ENCODE measurements at places on chromosomes 12 and 14.

GRCh38 chr14:24183014-24183481 lies 5.6 kb downstream of the IPO4 start:
- DNase-seq: no peak

- no peak for DNase-seq
These were observed 54.3 kb upstream of the PYGL start for GRCh38 chr14:50998612-50999011.

DNA sequence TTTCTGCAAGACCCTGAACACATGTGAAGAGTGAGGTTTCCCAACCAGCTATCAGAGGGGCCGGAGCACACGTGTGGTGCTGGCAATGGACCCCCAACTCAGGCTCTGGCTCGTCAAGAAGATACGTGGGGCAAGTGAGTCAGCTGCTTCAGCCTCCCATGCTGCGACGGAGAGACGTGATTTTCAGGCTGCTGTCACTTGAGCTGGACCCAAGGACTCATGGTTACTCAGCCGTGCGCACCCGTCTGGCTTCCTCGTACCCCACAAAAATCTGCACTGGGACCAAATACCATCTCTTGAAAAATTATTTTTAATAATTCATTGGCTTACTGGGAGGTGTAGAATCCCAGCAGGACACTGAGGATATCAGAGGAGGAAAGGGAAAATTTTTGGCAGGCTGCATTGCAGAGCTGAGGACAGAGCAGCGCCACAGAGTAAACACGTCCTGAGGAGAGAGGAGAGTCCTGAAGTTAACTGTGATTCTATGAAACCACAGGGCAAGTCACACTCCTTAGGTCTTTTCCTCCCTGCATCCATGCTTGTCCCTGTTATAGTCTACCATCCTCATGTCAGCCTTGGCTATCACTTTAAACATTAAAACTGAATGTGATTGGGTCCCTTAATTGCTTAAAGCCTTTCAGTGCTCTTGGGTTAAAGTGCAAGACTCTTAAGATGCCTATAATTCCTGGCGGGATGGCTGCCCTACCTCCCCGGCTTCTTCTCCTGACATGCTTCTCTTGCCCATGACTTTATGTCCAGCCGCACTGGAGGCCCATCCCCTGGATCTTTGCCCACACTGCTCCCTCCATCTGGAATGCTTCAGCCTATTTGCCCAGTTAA lies 95.3 kb upstream of the SLC35F4 start:
- no peak for DNase-seq

- no peak for DNase-seq
These were observed 148.8 kb upstream of the OTX2 start for GRCh38 chr14:56959121-56959520.

GRCh38 chr12:122834104-122834920 lies 945 bp upstream of the HIP1R start:
- peak; percentile 36 for DNase-seq

DNA sequence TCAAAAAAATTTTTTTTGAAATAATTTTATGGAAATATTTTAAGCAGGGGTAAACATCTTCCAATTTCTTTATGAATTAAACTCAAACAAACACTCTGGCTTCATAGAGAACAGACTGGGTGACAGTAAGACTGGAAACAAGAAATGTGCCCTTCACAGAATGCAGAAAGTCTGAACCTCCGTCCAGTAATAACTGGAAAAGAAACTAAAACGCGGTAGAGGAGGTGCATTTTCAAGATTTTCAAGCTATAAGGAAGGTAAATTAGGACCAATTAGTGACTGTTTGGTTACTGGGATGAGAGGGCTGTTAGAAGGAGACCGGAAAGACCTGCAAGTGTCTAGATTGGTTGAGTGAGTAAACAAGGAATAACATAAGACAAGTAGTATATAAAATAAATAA lies 245.7 kb downstream of the CEP128 start:
- no peak for DNase-seq

- no peak for DNase-seq
These were observed 52.0 kb downstream of the TMEM132C start for GRCh38 chr12:128318946-128319345.

DNA sequence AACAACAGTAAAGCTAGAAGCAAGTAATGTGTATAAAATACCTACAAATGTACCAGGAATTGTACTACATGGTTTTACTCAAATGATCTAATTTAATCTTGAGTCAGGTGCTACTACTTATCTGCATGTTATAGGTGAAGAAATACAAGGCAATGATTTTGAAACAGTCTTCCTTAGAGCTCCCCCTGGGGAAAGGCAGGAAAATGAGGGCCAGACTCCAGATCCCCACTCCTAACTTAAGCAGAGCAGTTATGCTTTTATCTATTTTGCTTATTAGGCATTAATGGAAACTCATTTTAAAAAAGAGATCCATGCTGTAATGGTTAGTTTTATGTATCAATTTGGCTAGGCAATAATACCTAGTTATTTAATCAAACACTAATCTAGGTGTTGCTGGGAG lies 109.3 kb upstream of the CPSF6 start:
- DNase-seq: peak; percentile 9

- no peak for DNase-seq
These were observed 51.3 kb downstream of the SSPN start for GRCh38 chr12:26246483-26247164.

- DNase-seq: peak; percentile 9
These were observed 379.8 kb downstream of the VRK1 start for GRCh38 chr14:97177016-97177415.

- no peak for DNase-seq
These were observed 83.3 kb downstream of the B4GALNT3 start for GRCh38 chr12:543114-543451.

- DNase-seq: no peak
These were observed 484.7 kb downstream of the LRIG3 start for GRCh38 chr12:58435647-58436046.

- DNase-seq: peak; percentile 80
These were observed 5.3 kb upstream of the ACACB start for GRCh38 chr12:109110988-109111495.

GRCh38 chr14:28830115-28830534 lies 63.5 kb downstream of the FOXG1 start:
- DNase-seq: no peak

DNA sequence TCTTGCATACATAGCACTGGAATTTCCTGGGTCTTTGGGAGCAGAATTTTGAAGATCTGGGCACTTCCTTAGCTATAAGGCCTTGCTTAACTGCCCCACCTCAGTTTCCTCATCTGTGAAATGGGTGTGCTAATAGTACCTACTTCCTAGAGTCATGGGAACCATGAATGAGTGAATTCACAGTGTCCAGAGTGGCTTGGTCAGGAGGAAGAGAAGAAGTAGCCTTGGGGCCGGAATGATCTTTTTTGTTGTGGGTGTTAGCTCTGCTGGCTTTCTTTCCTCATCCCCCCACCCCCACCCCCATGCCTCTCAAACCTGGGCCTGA lies 2.4 kb downstream of the SH2B3 start:
- DNase-seq: no peak

DNA sequence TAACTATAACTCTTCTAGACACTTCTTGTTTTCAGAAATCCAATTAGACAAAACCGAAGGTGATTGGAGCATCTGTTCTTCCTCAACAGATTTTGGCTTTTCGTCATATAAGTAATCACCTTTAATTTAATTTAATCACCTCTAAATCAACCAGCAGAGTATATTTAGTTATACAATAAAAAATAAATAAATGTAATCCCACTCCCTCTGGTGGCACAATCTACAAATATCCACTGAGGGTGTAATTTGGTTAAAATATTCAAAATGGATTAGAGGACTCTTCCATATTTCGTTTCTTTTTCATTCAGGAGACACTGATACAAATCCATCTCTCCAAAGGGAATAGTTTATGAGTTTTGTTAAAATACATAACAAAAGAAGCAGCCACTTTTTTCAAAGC lies 18.3 kb upstream of the SLC35F4 start:
- no peak for DNase-seq

DNA sequence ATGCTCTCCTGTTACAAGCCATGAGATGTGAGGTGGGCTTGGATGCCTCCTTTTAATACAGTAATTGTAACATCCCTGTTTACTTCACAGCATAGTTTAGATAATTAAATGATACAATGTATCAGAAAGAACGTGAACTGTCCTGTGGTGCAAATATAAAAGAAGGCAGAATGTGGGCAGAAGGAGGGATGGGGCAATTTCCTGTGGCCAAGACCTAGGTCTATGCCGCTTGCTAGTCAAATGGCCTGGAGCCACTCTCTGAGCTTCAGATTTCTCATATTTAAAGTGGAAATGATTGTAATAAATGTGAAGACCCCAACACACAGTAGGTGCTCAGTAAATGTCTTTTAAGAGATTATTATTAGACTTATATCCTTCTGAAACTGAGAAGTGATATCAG lies 24.0 kb upstream of the EVL start:
- no peak for DNase-seq

DNA sequence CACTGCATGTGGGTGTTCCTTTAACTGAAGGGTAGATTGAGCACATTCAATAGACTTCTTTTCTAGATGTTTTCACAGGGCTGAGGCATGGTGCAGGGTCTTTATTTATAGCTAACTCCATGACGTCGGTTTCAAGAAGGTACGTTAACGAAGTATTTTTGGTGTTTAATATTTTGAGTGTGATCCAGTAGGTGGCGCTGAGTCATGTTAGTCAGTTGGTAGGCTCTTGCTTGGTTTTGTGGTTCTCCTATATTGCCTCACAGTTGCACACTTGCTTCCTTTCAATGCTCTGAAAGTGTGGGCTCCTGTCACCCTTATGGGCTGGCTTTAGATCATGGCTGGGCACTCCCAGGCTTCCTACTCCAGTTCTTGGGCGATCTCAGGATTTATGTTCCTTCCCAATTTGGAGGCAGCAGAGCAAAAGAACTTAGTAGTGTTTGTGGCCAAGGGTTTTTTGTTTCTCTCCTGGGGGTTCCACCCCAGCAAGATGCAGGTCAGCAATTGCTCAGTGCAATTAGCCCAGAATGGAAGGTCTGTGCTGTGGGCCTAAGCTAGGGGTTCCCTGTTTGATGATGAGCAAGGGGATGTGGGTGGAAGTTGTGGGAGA lies 471.6 kb upstream of the FOXG1 start:
- DNase-seq: no peak

- no peak for DNase-seq
These were observed 97.9 kb upstream of the SOX5 start for GRCh38 chr12:24047326-24047725.

DNA sequence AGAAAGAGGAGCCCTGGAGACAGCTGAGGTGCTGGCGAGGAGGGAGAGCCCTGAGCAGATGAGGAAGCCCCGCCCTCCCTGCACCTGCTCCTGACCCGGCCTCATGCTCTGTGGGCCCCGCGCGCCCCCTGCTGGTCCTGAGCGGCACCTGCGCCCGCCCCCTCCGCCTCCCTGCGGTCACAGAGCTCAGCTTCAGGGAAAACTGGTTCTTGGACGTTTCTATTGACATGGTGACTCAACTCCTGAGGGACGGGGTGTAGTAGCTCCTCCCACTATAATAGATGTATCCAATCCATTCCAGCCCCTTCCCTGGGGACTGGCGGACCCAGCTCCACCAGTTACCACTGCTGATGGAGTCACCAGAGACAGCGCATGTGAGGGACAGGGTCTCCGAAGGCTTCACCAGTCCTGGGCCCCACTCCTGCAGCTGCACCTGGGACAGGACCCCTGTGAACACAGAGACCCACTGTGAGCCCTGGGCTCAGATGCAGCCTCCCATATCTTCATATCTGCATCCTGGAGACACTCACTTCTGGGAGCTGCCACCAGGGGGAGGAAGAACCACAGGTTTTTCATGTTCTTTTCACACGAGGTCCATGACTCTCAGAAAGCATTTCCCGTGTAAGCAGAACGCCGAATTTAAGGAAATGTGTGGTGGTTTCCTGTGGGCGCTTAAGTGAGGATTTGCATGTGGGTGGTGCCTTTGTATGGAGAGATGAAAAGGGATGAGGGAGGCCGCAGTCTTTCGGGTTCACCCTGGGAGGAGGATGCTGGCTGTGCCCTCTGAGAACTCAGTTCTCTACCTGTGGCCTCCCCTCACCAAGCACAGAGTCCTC lies 1346.4 kb downstream of the TMEM121 start:
- DNase-seq: no peak

DNA sequence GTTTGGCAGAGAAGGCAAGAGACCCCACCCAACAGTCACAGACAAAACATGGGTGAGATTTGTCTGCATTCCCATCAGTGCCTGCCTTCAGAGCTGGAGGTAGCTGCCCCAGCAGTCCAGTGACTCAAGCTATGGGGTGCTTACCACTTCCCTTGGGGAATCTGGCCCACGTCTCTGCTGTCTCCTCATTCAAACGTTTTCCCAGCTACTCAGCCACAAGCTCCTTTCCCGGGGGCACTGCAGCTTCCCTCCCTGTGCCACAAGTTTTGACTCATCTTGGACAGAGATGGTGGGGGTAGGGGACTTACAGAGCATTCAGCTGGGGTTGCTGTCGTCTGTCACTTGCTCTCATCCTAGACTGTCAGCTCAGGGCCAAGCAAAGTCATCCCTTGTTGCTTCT lies 66.6 kb downstream of the FBXL14 start:
- peak; percentile 90 for DNase-seq

DNA sequence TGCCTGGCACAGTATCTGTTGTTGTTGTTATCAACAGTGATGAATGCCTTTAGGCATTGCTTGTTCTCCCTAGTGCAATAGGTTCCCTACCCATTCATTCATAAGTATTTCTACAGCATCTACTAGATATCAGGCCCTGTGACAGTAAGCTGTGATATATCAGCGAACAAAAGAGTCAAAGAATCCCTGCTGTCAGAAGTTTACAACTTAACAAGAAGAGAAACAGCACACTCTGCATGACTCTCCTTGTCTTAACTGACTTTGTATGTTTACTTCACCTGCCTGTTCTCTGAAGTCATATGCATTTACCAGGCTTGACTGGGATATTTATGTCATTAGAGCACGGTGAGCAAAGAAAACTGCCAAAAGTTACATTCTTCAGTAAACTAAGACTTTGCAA lies 452.2 kb upstream of the RPL10L start:
- no peak for DNase-seq

GRCh38 chr14:90629471-90629870 lies 186.8 kb downstream of the TTC7B start:
- no peak for DNase-seq

- no peak for DNase-seq
These were observed 8.5 kb upstream of the SLC6A13 start for GRCh38 chr12:271161-271560.

GRCh38 chr12:82504409-82504808 lies 146.1 kb downstream of the METTL25 start:
- DNase-seq: no peak

DNA sequence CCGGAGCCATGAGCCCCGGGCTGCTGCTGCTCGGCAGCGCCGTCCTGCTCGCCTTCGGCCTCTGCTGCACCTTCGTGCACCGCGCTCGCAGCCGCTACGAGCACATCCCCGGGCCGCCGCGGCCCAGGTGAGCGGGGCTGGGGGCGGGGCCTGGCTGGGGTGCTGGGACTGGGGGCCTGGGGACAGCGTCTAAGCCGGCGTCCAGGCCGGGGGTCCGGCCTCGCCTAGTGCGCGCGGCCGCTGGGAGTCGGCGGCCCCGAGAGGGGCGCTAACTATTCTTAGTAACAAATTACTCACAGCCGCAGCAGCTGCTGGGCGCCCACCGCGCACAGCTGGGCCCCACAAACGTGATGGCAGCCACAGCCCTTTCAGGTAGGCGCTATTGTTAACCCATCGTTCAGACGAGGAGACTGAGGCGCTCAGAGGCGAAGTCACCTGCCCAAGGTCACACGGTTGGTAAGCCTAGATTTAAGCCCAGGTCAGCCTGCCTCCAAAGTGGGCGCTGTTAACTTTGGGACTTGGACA lies 374 bp downstream of the CYP46A1 start:
- no peak for DNase-seq

Measured in AG10803 (cell line).